Hematopoietic multipotent progenitor cell treated with erythropoietin and hydrocortisone succinate and interleukin-3 and kit ligand, for 17 days (in vitro differentiated cells): ENCODE measurements at places on chromosomes 12 and 14.
A peak's percentile ranks its signal among the peaks of the same experiment; 100 is the strongest.

GRCh38 chr12:94954029-94954685 is 49.3 kb downstream of the NDUFA12 start:
- DNase-seq, result peak; percentile 36

- no peak for DNase-seq
Observed at GRCh38 chr12:12447236-12447635, 90.4 kb downstream of the BORCS5 start.

- no peak for DNase-seq
Observed at GRCh38 chr14:58832095-58832521, 194.3 kb downstream of the DACT1 start.

DNA sequence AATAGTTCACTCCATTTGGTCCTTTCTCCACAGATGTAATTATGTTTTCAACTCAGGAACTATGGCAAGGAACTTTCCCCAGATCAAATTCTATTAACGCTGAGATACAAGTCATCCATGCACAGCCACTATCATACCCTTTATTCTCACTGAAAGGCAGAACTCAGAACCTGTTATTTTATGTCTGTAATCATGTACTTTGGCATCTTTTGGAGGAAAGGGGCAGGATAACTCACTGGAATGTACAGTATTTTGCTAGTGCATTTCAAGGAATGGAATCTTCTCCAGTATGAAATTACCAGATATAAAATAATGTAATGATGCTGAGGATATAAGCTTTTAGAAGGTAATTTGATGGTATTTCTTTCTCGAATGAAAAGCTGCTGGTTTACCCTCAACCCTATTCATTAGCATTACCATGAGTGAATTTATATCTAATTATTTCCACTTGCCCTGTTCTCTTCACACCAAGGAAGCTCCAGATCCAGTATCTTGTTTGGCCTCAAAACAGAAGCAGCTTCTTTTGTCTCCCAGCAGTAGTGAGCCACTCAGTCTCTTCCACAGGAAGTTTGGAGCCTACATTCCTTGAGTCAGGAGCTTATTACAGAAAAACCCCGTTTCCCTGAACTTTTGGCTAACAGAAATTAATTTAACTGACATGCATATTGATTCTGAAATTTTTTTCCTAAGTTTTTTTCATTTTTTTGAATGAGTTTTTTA is 10.0 kb upstream of the AMHR2 start:
- DNase-seq, result no peak

DNA sequence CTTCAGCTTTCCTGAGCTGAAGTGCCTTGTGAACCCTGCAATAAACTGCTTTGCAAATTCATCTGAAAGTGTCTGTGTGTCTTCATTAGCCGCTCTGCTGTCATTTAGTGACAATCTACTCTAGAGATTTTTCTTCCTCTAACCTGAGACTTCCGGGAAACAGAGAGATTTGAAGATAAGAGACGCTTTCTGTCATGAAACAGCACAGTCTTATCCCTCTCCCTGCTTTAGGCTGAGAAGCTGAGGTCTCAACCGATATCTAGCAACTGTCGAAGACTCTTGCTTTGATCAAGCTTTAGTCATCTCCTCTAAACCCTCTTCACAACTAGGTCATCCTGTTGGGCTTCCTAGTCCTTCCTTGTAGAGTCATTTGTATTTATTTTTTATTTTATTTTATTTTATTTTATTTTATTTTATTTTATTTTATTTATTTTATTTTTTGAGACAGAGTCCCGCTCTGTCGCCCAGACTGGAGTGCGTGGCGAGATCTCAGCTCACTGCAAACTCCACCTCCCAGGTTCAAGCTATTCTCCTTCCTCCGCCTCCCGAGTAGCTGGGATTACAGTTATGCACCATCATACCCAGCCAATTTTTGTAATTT is 1.2 kb downstream of the RNASE2 start:
- no peak for DNase-seq

DNA sequence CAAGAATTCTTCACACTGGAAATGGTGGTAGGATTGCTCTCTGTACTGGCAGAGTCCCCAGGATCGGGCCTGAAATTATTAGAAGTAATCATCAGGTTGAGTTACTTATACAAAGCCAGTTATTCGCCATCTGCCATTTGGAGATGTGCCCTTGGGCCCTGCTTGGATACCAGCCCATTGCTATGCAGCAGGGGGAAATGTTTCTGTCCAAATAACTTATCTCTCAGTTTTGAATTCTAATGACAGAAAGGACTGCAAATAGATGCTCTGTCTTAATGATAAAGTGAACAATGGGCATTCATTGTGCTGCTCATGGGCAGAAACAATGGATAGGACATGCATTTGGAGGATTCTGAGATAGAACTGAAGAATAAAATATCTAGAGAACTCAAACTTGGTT is 139.1 kb upstream of the PELI2 start:
- DNase-seq, result no peak

DNA sequence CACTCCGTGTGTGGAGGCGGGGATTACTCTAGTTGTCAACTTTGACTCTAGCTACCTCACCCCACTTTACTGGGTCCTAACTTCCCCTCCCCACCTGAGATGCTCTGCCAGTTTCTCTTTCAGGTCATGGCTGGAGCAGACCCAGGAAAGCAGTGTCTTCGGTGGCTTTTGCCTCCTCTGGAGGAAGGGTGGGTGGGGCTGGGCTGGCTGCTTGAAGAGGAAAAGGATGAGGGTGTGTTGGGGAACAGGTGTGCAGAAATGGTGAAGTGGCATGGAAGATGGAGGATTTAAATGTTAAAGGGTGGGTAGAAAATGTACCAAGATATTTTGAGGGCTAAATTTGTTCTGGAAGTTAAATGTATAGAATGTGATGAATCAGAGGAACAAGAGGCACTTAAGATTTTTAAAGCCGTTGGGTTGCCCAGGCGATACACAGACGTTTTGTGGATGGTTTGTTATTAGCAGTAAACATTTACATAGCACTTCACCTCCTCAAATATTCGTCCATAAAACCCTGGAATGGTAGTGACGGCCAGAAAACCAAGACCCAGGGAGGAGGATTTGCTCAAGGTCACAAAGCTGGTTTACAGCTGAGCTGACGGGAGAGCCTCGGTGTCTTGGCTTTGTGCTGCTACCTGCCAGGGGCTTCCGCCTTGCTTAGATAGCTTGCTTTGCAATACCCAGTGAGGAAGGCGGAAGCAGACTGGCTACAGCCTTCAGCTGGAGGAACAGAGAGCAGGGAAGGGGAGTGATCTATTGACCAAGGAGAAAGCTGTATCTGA is 72.2 kb upstream of the PRMT8 start:
- DNase-seq, result no peak

DNA sequence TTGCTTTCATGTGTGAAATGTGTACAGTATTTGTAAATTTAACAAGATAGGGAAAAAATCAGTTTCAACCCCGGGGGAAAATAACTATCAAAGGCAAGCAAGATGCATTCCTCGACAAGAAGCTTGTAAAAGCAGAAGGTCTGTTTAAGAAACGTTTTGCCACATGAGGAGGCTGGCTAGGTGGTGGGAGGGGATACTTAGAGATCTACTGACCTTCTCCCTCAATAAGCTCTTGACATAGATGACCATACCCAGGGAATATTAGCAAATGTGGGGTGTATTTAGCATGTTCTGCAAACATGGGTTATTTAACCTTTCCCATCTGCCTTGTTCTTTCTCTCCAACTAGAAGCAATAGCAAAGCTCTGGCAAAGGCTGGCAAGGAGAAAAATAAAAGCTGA is 4.9 kb downstream of the PTCSC3 start:
- no peak for DNase-seq

GRCh38 chr12:72574138-72574537 is 302.0 kb downstream of the TRHDE start:
- DNase-seq, result no peak

- no peak for DNase-seq
Observed at GRCh38 chr12:53330671-53331070, 5.5 kb downstream of the SP7 start.

DNA sequence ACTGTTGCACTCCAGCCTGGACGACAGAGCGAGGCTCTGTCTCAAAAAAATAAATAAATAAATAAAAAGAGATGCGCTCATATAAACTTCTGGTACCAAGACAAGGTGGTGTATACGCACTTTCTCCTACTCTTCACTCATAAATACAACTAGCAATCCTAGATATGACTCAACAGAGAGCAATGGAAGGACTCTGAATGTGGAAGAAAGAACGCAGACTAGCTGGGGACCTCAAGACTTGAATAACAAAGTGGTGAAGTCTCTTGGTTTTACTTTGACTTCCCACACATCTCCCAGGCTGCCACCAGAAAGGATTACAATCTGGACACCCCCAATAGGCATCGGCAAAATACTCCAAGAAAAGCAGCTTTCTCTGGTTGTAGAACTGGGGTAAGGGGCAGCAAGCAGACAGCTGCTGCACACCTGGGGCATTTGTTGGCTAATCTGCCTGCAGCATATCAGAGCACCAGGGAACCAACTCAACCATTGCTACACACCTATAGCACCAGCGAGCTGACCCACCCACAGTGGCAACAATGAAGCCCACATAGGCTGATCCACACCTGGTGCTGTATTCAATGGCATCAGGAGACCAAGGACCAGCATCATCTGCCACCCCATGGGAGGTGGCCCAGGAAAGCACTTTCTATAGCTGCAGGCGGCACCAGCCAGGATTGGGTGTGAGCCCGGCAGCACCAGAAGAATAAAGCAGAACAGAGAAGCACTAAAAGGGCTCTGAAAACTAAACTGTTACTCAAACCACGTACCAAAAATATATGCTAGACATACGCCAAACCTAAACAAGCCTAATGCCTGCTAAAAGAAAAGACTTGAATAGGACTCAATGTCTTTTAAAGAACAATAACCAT is 1231.7 kb upstream of the TMEM132C start:
- no peak for DNase-seq

DNA sequence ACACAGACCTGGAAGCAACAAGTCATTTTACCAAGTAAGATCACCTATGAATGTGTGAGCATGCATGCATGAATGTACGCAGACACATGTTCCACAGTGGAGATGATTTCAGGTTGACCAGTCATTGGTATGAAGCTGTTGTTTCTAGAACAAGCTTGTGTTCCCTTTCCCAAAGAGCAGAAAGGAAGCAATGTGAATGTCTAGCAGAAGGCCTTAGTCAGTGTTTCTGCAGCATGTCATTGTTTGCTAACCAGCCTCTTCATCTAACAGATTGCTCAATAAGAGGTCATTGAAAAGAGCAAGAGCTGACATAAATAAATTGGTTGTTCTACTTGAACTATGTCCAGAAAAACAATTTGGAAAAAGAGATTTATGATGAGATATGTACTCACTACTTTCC is 191.4 kb downstream of the PLCZ1 start:
- DNase-seq, result no peak

- DNase-seq, result no peak
Observed at GRCh38 chr14:39419272-39419671, 13.0 kb downstream of the FBXO33 start.

GRCh38 chr14:94472842-94473241 is 3.2 kb downstream of the SERPINA9 start:
- DNase-seq, result no peak

DNA sequence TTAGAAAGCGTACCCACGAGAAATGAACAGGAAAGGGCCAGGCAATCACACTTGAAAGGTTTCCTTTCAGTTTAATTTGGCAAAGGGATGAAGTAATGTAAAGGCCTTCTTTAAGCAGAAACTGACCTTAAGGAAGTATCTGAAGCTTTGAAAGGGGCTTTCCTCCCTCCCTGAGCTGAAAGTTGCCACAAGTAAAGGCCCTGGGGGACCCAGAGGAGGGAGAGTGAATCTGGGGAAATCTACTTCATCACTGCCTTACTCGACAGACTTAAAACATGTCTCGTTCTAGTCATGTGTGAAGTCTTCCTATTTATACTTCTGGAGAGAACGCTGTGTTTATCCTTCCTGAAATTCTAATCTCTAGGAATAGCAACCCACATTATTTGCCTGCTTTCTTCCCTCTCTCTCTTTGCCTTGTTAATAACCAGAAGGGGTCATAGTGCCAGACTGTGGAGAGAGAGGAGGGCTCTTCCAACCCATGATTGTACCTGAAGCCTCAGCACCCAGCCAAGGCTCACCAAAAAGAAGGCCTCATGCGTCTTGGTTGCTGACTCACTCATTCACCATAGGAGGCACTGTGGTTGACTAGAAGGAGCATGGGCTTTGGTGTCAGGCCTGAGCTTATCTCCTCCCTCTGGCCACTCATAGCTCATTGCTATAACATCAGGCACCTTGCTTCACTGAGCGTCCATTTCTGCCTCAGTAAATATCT is 10.2 kb upstream of the GPX2 start:
- no peak for DNase-seq

- DNase-seq, result no peak
Observed at GRCh38 chr14:105931808-105932483, 405.6 kb downstream of the TMEM121 start.
